CD4-positive, alpha-beta T cell treated with Interleukin-10 for 1 hour (primary cell): ENCODE measurements at places on chromosomes 4 and X.

DNA sequence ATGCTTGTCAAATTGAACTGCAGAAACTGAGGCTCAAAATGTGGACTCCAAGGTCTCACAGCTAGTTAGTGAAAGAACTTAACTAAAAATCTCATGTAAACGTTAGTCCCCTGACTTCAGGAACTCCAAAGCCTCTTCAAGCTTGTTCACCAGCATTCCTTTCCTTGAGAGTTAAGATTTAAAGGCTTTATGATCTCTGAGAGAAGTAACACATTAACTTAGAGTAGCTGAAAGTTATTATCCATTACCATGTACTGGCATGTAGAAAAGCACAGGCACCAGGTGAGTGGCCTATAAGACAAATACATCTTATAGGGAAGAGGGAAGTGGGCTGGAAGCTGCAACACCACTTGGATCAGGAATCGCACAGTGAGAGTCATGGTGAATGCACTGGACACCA is 15.3 kb downstream of the PARM1 start:
- no peak for DNase-seq

GRCh38 chr4:188403272-188403671 is 264.0 kb downstream of the TRIML1 start:
- DNase-seq, result no peak

- no peak for DNase-seq
Measured at GRCh38 chrX:153433161-153433680, 12.6 kb downstream of the TREX2 start.

- DNase-seq, result no peak
Measured at GRCh38 chr4:79893456-79893855, 179.6 kb downstream of the ANTXR2 start.

DNA sequence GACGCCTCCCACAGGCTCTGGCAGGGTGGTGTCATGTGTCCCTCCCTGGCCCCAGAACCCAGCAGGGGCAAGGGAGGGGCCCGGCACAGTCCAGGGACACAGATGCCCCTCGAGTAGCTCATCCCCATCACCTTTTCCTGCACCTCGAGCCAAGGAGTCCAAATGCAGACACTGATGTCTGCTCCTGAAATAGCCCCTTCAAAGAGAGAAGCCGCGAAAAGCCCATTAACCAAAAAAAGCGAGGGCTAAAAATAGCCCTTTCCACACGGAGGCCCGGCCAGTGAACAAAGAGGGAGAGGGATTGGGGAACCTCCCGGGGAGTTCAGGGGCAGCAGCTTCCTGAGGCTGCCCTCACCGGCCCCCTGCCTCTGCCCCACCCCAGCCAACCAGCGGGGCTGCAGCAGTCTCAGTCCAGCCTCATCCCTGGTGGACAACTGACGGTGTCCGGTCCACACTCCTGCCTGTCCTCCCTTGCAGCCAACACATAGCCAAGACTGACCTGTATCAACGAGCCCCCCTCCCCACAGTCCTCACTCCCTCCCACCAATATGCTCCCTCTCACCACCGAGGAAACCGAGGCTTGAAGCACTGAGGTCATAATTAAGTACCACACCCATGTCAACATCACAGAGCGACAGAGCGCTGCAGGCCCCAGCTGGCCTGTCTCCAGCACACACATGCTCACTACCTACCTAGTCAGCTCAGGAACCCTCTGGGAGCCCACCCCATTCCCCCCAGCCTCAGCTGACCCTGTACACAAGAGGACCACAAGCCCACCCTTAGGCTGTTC is 23.9 kb downstream of the WDR1 start:
- DNase-seq, result no peak

GRCh38 chr4:177032341-177032740 is 239.6 kb upstream of the VEGFC start:
- DNase-seq, result no peak

GRCh38 chr4:39467464-39467863 is 8.6 kb downstream of the LIAS start:
- DNase-seq, result no peak

DNA sequence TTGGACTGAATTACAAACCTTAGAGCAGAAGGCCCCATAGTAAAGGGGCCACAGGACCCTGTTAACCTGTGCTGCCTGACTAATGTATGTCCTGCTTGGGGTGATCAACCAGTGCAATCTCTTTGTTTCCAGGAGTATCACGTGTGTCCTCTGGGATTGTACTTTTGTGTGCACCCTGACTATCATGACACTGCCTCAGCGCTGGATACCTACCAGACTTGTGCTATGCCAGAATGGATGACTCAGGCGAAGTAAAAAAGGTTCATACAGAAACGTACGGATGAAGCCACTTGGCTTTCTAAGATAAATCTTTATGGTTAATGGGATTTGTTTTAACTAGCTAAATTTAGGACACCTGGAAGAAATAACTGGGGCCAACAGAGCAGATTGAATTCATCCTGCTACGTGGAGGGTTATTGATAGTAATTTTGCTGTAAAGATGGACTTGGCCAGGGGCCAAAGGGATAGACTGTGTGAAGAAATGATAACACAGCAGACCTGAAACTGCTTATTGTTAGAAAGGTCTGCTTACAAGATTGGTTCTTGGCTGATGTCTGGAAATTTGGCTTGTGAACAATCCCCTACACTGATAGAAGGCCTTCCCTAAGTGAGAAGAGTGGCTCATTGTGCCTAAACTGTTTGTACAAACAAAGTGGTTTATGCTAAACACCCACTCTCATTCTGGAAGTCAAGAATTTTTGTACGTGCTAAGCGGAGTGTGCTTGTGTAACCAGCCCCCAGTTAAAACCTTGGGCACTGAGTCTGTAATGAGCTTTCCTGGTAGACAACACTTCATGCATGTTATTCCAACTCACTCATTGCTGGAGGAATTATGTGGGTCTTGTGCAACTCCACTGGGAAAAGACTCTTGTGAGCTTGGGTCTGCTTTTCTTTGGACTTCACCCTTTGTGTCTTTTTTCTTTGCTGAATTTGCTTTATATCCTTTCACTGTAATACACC is 750.5 kb upstream of the HTR2C start:
- DNase-seq, result no peak

DNA sequence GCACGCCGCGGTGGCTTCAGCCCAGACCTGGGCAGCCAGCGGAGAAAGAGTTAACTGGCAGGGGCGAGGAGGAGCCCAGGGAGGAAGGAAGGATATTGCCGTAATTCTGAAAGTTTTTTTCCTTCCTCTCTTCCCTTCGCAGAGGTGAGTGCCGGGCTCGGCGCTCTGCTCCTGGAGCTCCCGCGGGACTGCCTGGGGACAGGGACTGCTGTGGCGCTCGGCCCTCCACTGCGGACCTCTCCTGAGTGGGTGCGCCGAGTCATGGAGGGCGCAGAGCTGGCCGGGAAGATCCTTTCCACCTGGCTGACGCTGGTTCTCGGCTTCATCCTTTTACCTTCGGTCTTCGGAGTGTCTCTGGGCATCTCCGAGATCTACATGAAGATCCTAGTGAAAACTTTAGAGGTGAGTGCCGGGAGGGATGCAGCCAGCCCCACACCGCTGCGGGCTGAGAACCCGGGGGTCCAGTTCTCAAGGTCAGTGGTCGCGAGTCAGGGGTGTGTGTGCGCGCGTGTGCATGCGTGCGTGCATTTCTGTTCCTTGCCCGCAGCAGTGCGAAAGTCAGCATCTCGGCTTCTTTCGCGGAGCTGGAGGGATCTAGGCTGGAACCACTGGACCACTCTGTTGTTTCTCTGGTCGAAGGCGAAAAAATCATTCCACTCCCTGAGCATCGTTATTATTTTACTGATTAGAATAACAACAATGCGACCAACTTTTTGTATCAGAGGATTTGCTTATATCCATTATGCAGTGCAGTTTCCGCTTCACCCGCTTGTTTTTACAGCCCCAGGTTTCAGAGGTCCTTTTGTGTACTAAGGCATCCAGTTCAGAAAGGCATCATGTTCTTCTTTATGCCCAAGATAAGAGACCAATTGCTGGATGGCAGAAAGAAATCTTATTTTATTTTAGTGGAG is 709 bp downstream of the GPAT3 start:
- DNase-seq, result no peak

- DNase-seq, result no peak
Measured at GRCh38 chr4:100162027-100162685, 28.1 kb downstream of the DDIT4L start.

DNA sequence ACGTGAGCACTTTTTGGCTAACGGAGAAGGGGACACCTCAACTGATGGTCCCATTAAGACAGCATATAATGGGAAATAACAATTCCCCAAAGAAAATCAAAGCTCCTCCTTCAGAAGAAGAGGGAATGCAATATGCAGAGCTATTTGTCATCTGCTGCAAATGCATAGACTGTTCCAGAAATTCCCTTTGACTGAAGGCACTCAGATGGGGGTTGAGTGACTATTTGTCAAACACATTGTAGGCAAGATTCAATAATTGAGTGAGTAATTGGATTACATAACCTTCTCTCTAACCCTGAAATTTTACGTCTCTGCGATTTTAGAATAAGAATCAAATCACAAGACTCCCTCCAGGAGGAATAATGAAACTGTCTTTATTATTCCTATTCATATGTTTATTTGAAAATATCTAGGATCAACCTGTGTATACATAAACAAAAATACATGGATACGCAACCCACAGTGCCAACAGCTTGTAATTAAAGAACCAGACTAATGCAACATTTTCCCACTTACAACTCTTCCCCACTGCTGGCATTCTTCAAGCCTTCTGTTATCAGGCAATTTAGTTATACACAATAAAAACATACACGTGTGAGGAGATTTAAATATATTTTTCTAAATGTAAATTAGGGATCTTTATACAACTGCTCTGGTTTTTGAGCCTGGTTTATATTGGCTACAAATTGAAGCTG is 256.6 kb downstream of the GBA3 start:
- DNase-seq, result no peak

DNA sequence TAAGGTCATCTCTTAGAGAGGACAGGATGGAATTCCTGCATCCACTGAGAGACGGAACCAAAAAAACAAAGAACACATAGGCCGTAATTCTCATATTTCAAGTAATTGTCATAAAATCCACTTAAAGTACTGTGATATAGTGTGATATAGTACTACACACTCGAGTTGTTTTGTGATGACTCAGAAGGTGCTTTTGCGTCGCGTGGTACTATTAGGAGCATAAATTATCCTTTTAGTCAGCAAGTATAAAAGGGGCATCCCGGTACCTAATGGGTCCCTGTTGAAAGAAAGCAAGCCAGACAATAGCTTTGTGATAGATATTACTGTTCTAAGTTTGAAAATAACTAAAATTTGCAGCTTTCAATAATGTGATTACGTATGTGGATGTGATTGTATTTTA is 55.3 kb downstream of the GPR143 start:
- no peak for DNase-seq

DNA sequence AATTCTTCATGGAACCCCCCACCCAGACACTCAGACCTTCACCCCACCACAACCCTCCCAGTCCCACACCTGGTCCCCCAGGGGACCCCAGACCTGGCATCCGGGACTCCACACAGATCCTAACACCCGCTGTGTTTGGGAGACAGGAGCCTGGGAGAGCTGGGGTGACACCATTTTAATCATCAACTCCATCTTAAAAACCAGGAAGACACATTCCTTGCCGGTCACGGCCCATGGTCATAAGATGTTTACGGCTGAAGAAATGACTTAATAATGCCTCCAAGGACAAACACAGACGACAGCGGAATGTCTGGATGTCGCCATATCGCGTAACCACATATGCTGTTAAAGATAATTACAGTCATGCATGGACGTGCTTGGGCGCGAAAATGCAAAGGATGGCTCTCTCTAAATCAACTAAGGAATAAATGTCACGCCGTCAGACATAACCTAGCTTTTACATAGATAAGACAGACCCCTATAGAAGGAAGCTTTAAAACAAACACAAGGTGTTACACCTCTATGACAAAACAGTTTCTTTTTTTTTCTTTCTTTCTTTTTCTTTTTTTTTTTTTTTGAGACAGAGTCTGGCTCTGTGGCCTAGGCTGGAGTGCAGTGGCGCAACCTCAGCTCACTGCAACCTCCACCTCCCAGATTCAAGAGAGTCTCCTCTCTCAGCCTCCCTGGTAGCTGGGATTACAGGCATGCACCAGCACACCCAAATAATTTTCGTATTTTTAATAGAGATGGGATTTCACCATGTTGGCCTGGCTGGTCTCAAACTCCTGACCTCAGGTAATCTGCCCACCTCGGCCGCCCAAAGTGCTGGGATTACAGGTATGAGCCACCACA is 2.1 kb upstream of the DHRSX start:
- no peak for DNase-seq

GRCh38 chr4:152479428-152480026 is 56.4 kb downstream of the FBXW7 start:
- DNase-seq, result no peak

DNA sequence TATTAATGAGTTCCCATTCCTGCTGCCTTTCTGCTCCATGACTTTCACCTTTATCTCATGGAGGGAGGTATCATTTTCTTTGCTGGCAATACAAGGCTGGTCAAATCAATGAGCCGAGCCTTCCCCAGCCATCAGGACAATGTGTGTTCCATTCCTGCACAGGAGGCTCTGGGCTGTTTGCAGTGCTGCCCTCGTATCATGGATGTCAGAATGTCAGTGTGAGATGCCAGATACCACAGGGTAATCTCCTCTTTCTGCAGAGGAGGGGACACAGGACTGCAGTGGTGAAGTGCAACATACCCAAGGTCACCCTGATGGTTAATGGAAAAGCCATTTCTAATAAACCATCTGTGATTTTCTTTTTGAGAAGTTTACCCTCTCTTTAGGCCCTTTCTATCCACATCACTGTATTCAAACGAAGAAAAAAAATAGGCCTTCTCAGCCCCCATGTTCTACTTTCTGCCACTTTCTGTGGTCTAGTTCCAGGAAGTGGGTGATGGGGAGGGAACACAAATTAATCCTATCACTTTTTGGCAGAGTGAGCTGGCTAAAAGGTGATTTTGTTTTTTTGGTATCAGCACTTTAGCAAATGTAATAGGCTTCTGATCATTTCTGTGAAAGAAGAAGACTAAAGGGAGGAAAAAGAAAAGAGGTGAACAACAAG is 490.2 kb upstream of the BOD1L1 start:
- DNase-seq, result no peak

DNA sequence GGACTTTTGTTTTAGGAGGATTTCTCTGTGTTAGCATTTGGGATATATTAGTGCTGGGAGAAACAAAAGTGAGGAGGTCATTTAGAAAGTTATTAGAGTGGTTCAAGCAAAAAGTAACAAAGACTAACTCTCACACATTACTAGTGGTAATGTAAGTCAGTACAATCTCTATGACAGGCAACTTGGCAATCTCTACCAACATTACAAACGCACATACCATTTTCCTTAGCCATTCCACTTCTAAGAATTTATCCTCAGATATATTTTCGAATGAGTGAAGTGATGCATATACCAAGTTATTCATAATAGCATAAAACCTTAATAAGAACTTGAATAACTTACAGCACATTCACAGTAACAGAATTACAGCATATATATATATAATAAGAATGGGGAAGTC is 146.2 kb downstream of the PRSS12 start:
- no peak for DNase-seq

GRCh38 chrX:151793886-151794285 is 59.3 kb downstream of the CNGA2 start:
- DNase-seq, result no peak

- no peak for DNase-seq
Measured at GRCh38 chrX:138788771-138789170, 77.3 kb upstream of the FGF13 start.
